ENCODE measurements at places on chromosomes 7 and 10.

DNA sequence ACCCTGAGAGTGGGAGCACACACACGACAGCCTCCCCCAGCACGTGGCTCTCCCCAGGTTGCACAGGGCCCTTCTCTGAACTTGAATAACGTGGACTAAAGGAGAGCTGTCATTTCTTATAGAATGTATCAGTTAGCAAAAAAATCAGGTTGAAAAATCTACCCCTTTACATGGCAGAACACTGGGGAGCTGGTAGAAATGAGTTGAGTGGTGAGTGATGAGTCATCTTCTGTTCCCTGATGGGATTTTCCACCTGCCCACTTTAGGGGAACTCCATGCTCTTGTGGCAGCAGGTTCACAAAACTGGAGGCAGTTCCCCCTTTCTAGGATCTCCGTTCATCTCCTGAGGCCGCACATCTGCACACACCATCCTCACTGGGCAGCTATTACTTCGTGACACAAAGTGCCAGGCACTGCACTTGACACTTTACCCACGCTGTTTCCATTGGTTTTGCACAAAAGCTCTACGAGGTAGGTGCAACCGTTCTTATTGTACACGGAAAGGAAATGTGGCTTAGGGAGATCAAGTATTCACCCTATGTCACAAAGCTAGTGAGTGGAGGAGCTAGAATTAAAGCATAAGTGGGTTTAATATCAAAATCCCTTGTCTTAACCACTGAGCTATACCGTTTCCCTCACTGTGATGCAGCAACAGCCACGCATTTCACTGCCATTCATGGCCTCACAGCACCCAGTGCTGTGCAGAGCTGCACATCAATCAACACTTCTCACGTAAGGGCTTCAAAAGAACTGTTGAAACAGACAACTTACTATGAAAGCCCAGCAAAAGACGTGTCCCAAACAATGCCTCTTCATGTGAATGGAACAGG lies 80.2 kb downstream of the RNF216 start:
- DNase-seq, result peak; percentile 44

DNA sequence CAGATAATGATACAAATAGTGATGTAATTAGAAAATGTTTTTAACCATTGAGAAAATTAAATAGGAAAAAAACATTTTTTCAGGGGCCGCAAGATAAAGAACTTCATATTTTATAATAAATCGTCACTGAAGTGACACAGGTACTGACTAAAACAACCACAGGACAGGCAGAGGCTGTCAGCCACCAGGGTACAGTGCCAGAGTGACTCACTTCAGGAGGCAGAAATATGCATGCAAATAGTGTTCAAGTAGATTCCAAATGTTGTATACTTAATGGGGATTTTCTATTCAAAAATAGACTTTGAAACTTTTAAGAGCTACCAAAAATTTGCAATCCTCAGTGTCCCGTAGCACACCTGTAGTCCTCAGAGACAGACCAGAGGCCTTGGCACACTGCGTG lies 68.6 kb downstream of the FRMPD2 start:
- DNase-seq, result no peak

DNA sequence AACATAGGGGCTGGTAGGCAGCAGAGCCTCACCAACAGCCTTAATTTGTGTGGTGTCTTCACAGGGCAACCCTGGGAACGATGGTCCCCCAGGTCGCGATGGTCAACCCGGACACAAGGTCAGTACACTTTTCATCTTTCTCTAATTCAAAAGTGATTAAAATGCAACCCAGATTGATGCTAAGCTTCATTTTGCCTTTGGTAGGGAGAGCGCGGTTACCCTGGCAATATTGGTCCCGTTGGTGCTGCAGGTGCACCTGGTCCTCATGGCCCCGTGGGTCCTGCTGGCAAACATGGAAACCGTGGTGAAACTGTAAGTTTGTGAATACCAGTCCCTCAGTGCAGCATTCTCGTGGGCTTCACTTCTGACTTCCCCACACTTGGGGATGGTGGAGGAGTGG lies 30.9 kb downstream of the COL1A2 start:
- no peak for DNase-seq

DNA sequence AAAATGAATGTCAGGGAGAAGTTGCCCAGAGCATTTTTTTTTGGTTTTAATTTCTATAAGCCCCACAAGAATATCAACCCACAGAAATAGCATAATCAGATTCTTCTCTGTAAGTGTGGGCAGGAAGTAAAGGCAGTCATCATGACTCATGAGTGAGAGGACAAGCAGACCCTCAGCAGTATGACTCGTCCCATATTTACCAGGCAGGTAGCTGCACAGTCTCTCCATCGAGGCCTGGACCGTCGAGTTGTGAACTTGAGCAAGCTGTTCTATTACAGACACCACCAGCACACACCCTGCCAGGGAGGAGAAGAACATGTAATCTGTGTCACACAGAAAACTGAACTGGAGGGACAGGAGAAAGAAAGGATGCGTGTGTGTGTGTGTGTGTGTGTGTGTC lies 37.8 kb downstream of the AOAH start:
- DNase-seq, result no peak

DNA sequence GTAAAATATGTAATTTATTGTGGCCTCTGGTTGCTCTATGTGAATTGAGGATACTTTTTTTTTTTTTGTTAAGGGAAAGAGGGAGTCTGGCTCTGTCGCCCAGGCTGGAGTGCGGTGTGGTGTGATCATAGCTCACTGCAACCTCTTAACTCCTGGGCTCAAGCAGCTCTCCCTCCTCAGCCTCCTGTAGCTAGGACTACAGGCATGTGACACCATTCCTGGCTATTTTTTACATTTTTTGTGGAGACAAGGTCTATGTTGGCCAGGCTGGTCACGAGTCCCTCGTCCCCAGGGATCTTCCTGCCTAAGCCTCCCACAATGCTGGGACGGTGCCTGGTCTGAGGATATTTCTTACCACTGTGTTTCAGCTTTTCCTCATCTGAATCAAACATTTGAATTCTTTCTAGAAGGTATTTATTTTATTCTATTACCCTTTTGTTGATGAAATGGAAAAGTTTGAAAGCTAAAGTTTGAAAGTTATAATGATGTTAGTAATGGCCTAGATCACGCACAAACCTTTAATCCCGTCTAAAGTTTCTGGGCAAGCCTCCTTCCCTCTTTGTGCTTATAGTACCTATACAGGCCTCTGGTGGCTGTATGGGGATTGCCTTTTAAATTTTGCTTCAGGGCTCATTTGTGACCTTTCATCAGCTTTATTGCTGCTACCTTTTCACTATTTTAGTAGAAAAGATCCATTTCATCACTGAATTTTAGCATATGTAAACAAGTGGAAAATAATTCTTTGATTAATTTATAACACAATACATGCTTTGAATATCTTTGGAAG lies 2.0 kb downstream of the IFRD1 start:
- peak; percentile 3 for DNase-seq

- DNase-seq, result no peak
These were observed 4.7 kb downstream of the PDGFA start for GRCh38 chr7:514651-515598.

DNA sequence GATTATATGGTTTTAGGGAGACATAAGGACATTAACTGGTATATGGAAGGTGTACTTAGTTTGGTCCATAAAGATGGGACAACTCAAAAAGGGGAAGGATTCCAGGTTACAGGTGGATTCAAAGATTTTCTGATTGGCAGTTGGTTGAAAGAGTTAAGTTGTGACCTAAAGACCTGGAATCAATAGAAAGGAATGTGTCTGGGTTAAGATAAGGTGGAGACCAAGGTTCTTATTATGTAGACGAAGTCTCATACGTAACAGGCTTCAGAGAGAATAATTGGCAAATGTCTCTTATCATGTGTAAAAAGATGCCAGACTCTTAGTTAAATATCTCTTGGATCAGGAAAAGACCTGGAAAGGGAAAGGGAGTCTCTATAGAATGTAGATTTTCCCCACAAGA lies 1.0 kb upstream of the TRDMT1 start:
- DNase-seq, result no peak

DNA sequence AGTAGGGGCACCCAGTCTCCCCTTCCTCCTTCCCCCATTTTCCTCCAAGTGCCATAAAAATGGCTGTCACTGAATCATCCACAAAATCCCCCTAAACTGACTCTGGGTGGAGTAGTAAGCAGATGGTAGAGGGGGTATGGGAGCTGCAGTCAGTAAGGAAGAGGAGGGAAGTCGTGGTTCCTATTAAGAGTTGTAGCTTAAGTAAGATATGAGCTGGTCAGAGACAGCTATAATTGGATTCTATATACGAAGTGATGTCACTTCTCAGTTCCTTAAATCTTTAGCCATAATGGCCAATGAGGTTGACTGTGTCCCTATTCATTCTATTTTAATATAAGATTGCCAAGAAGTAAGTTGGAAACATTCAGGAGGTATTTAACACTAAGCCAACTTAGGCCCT lies 131.7 kb downstream of the SLC16A9 start:
- DNase-seq, result no peak

GRCh38 chr10:90746829-90747228 lies 111.0 kb downstream of the HTR7 start:
- DNase-seq, result no peak

DNA sequence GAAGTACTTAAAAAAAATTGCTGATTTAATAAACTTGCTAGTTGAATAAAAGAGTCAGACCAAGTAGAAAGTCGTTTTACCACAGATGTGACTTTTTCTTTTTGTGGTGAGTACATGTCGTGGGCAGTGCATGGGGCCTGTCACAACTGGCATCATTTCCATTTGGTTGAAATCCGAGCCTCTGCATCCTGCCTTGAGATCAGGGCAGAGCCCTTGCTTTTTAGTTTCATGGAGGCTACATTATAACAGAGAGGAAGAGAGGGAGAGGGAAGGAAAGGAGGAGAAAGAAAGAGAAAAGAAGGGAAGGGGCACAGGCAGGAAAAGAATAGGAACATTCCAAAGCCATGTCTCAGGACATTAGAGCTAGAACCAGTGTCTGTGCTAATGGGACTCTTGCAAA lies 20.4 kb upstream of the INSYN2A start:
- no peak for DNase-seq

DNA sequence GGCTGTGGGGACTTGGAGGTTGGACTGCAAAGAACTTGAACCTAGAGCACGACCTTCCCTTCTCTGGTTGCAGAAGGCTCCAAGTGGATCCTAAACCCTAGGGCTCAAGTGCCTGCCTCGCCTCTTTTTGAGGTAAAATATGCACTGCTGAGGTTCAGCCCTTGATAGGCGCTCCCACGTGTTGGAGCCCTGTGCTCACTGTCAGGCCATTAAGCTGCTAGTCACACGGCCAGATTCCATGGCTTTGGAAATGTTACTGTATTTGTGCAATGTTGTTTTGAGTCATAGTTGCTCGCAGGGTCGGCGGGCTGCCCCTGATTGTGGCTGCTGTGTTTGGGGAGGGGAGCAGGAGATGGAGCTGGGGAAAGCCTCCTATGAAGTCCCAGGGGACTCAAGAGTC lies 39.8 kb upstream of the PCBD1 start:
- DNase-seq, result no peak

- no peak for DNase-seq
These were observed 79.8 kb upstream of the NME8 start for GRCh38 chr7:37768611-37769010.

- DNase-seq, result no peak
These were observed 102.4 kb downstream of the MDFIC start for GRCh38 chr7:115024276-115024675.

- DNase-seq, result no peak
These were observed 153.8 kb upstream of the COL1A2 start for GRCh38 chr7:94240902-94241301.

GRCh38 chr10:44891721-44892120 lies 19.4 kb upstream of the TMEM72 start:
- no peak for DNase-seq

DNA sequence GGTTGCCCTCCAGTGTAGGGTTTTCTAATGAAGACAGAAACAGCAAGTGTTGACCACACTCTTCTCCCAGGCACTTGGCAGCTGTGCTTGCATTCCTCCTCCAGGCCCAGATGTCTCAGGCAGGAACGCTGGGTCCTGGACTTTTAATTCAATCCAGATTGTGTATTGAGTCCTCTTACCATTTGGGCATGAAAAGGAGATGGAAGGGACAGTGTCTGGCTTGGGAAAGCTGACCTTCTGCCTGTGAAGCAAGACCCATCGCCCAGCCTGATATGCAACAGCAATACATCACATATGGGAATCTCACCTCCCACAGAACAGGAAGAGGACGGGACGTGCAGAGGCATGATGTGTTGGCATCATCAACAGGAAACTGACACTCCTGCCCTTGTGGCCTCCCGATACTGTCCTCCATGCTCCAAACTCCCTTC lies 174.4 kb upstream of the LYZL2 start:
- DNase-seq, result no peak

DNA sequence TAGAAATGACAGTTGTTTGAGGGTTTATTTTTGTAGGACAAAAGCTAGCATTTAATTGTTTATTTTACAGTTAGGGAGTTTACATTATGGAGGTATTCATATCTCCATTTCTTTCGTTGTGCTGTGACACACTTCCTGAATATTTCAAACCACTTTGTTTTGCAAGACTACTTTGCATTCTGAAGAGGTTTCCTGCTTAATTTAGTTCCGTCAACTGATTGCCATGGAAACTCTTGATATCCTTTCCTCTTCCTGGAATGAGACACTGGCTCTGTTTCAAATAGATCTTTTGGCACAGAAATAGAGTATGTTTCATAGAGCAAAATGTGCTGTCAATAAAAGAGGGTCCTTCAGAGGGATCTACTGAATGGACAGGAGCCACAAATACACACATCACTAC lies 159.5 kb upstream of the AGR3 start:
- peak; percentile 30 for DNase-seq

Measured in central memory CD4-positive, alpha-beta T cell (primary cell).